ENCODE measurements at places on chromosomes 2 and 18. TPM values are rescaled to one million over a fixed set of nuclear protein-coding genes. Genes with fewer than 3 reads are reported as not detected.

Gene SERPINB5
- total RNA-seq: not detected

Gene RANBP2
- total RNA-seq: 55.4 TPM

Gene MAP2
- 0.05 TPM for total RNA-seq

Gene C2orf81
- 1.0 TPM for total RNA-seq

Gene C1QL2
- not detected for total RNA-seq

Gene LRRTM4
- total RNA-seq: not detected

Gene CENPA
- 37.9 TPM for total RNA-seq

Gene LRATD1
- total RNA-seq: not detected

Gene CFC1
- total RNA-seq: not detected

Gene COL4A3
- total RNA-seq: not detected

Gene SERPINB13
- not detected for total RNA-seq

Gene PNO1
- 16.1 TPM for total RNA-seq

Gene SCN1A
- total RNA-seq: not detected

Gene MSTN
- total RNA-seq: not detected

Gene RAB17
- not detected for total RNA-seq

Gene WNT6
- total RNA-seq: 0.11 TPM
